Stimulated activated CD4-positive, alpha-beta T cell treated with anti-CD3 and anti-CD28 coated beads, Interleukin-1b, Interleukin-23, amount 100 ng/mL, for 48 hours (primary cell): ENCODE measurements at places on chromosomes 1 and 21.

DNA sequence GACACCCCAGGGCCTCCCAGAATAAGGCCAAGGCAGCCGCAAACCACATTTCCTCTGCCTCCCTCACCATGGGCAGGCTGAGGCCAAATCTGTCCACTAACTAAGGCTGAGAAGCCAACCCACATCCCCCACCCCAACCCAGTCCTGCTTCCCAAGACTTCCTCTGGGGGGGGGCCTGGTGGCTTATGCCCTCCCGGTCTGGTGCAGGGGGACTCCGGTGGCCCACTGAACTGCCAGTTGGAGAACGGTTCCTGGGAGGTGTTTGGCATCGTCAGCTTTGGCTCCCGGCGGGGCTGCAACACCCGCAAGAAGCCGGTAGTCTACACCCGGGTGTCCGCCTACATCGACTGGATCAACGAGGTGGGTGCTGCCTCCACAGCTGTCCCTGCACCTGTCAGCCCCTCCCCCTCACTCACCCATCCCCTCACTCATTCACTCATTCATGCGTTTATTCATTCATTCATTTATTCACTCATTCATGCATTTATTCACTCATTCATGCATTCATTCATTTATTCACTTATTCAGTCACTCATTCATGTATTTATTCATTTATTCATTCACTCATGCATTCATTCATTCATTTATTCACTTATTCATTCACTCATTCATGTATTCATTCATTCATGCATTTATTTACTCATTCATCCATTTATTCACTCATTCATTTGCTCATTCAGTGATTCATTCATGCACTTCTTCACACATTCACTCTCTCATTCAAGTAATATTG is 7.3 kb downstream of the CTRC start:
- no peak for DNase-seq

- DNase-seq = no peak
These were observed 5.8 kb downstream of the TINAGL1 start for GRCh38 chr1:31581821-31582810.

DNA sequence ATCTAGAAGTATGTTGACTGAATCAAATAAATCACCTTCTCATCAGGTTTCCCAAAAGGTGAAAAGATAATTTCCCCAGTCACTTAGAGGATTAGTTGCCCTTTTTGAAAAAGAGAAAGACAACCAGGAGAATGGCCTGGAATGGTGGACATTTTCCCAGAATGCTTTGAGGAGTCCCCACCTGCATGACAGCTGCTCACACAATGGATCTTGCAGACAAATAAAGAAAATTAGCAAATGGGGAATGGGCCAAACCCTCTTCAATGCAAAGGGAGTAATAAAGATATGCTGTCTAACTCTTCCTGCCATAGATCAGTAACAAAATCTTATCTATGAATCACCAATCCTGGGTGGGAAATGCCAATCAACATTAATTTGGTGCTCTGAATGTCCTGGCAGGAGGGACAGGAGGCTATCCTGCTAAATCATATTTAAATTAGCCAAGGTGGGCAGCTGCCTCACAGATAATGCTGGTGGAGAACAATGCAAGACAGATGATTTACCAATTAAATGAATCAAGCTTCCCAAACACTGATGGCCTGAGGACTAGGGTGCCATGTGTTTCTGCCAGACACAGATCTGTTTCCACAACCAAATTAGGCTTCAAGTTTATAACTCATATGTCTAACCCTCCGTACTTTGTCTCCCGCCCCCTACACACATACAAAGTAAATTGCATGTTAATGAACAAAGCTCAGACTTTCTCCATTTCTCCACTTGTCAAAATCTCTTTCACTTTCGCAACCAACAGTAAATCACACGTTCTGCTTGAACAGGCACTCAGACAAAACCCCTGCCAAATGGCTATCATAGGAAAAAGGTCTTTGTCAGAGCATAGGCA is 488.0 kb upstream of the PLXNA2 start:
- DNase-seq = no peak

DNA sequence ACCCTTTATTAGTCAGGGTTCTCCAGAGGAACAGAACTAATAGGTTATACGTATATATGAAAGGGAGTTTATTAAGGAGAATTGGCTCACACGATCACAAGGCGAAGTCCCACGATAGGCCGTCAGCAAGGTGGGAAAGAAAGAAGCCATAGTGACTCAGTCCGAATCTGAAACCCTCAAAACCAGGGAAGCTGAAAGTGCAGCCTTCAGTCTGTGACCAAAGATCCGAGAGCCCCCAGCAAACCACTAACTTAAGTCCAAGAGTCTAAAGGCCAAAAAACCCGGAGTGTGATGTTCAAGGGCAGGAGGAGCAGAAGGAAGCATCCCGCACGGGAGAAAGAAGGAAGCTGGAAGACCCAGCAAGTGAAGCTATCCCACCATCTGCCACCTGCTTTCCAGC is 9.9 kb downstream of the IFNLR1 start:
- DNase-seq = no peak

GRCh38 chr1:93436496-93436895 is 11.4 kb upstream of the FNBP1L start:
- no peak for DNase-seq

GRCh38 chr21:15061279-15061678 is 3.5 kb downstream of the NRIP1 start:
- no peak for DNase-seq

- no peak for DNase-seq
These were observed 28.2 kb upstream of the KLHDC7A start for GRCh38 chr1:18452550-18452949.
